ENCODE measurements at places on chromosomes 1 and 21.

GRCh38 chr1:18955441-18956192, 859 bp downstream of the IFFO2 start:
- no peak for DNase-seq

DNA sequence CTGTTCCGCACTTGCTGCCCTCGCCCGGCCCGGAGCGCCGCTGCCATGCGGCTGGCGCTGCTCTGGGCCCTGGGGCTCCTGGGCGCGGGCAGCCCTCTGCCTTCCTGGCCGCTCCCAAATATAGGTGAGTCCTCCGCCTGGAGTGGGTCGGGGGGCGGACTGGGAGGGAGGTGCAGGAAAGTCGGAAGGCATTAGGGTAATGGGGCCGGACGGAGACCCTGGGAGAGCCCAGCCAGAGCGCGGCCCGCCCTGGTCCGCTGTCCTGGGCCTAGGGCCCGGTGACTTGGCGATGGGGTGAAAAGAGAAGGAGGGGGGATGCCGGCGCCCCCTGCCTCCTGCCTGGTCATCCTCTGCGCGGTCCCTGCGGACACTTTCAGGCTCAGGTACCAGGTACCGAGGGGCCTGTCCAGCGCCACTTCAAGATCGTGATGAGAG, 243 bp downstream of the ADAM15 start:
- DNase-seq = no peak

DNA sequence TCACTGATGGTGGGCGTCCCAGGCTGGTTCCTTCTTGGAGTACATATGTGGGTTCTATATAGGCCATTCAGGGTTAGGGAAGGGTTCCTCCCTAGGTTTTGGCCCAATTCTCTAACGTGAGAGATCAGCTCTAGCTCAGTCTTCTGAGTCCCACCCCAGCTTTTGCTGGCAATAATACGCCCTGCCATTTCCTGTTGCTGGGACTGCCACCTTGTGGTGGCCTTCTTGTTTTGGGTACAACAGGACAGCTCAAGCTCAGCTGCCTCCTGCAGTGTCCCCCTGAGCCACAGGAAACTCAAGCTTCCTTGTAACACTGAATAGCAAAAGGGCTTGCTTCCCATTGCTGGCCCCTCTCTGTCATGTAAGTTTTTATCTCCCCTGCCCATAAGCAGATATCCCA, 77.8 kb downstream of the BACH1 start:
- DNase-seq = no peak

DNA sequence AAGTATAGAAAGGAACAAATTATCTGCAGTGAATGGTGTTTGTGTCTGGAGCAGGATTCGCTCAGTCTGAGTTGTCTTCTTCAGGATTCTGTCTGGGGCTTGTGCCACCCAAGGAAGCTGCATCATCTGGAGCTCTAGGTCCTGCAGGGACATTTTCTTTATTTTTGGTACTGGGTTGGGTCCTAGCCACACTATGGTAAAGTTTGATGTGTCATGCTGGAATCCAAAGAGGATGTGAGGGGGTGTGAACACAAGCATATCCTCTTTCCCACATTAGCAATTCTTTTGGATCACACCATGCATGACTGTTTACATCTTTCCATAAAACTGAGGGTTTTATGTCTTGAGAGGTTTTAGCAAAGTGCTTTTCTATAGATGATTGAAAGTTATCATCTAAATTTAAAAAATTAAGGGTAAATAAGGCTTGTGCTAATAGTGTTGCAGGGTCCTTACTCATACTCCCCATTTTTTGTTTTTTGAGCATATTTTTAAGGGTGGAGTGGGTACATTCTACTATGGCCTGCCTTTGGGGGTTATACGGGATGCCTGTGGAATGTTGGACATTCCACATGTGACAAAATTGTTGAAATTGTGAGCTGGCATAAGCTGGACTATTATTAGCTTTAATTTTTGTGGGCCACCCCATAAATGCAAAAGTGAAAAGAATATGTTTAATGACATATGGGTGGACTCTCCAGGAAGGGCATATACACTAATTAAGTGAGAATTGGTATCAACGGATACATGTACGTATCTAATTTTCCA, 152.0 kb upstream of the HMCN1 start:
- DNase-seq = no peak

DNA sequence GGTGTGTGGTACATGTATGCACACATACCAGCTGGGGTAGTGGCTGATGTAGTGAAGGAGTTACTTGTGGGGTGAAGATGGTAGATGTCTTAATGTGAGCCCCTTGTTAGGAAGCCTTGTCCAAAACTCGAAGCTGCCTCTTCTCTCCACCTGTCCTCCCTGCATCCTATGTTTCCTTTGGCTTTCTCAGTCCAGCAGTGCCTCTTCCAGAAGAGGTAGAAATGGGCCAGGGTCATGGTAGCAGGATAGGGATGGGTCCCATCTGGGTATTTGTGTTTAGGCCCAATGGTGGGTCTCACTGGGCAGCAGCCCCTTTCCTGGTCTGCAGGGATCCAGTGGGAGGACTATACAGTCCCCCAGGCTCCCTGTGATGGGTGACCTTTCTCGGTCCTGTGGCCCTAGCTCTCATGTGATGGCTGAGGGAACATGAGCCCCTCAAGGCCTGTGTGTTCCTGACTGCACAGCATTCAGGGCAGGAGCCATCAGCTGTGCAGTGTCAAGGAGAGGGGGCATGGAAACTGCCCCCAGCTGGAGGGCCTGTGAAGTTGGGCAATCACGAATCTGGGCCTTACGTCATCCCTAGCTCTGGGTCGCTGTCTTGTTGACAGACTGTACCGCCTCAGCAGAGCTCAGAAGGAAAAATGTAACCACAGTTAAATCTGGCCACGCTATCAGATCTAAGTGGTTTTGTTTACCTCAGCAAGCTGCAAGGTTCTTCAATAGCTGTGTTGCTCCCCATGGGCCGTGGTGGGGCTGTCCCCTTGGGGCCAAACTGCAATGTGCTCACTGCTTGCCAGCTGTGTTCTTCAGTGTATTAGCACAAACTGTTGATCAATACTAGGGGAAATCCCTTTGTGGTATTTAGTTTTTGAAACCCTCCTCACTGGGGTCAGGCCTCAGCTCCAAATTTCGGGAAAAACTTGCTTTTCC, 82.7 kb downstream of the NOS1AP start:
- DNase-seq = no peak

GRCh38 chr1:170291516-170291915, 145.8 kb downstream of the NTMT2 start:
- no peak for DNase-seq

DNA sequence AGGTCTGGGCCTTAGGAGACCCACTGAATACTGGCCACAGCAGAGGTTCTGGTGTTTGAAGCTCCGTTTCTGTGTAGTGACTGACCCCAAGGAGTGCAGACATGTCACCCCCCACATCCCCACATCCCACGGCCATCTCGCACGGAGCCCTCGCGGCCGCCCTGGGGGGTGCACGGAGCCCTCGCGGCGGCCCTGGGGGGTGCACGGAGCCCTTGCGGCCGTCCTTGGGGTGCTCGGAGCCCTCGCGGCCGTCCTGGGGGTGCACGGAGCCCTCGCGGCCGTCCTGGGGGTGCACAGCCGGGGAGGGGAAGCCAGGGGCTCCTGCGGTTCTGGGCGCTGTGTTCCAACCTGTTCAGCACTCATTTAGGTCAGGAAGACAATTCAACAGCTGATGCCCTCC, 68.4 kb downstream of the SCCPDH start:
- DNase-seq = no peak

GRCh38 chr1:9593492-9594465, 5.1 kb downstream of the TMEM201 start:
- no peak for DNase-seq

DNA sequence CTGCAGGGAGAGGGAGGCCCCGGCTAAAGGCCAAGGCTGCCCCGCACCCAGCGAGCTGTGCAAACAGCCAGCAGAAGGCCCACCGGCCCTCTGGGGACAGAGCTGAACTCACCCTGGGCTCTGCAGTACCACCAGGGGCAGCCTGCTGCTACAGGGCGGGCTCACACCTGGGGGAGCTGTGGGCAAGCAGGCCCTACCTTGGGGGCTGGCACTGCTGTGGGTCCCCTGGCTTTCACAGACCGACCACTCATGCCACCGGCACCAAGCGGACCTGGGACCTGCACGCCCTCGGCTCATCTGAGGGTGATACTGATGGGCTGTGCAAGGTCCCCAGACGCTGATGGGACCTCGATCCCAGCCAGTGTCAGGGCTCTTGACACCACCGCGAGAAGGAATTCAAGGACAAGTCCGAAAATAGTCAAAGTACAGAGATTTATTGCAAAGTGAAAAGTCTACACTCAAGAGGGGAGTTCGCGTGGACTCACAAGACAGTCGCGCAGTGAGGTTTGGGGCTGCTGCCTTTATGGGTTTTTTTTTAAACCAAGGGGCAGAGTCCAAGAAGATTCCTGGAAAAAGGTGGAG, 61.0 kb upstream of the ADARB1 start:
- DNase-seq = no peak

- peak; percentile 64 for DNase-seq
Measured at GRCh38 chr1:223845810-223846682, at the start of gene TP53BP2. Gene TP53BP2, minus strand, starts transcription at chr1:223845947. Its CDS starts 267 bp downstream, at chr1:223845680.

- no peak for DNase-seq
Measured at GRCh38 chr1:245092638-245092976, 62.2 kb upstream of the KIF26B start.

DNA sequence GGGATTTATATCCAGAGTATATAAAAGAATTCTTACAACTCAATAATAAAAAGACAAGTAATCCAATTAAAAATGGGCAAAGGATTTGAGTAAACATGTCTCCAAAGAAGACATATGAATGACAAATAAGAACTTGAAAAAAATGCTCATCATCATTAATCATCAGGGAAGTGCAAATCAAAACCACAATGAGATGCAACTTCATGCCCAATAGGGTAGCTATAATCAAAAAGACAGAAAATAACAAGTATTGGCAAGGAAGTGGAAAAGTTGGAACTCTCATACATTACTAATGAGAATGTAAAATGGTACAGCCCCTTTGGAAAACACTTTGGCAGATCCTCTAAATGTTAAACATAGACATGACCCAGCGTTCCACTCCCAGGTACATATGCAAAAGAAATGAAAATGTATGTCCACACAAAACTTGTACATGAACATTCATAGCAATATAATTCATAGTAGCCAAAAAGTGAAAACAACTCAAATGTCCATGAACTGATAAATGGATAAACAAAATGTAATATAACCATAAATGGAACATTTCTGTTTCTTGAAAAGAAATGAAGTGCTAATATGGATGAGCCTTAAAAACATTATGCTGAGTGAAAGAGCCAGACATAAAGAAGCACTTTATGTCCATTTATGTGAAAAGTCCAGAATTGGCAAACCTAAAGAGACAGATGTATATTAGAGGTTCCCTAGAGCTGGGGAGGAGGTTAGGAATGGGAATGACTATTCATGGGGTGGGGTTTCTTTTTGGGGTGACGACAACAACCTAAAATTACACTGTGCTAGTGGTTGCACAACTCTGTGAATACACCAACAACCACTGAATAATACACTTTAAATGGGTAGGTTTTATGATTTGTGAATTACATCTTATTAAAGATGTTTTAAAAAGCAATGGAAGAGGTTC, 259.7 kb downstream of the RHOU start:
- DNase-seq = no peak

GRCh38 chr1:219179293-219179692, 5.6 kb downstream of the LYPLAL1 start:
- DNase-seq = no peak

GRCh38 chr1:167471568-167471967, 46.8 kb downstream of the CD247 start:
- no peak for DNase-seq

DNA sequence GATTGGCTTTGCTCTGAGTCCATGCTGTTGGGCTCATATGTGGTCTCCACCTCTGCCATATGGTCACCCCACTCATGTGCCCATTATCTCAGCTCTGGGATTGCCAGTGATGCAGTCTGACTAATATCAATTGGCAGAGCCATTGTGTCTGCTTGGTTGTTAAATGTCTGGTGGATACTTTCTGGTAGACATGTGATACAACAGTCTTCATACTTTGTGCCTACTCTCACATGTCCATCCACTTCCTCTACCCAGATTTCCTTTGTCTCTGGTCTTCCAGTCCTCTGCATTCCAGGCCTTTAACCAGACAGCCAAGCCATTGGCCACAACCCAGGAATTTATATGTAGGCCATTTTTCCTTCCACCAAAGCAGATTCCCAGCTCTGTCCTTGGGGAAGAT, 30.8 kb upstream of the DIPK1A start:
- no peak for DNase-seq

All from esophagus squamous epithelium (tissue), 5 donors.